Stimulated activated CD4-positive, alpha-beta T cell treated with anti-CD3 and anti-CD28 coated beads, Interleukin-1b, Interleukin-23, amount 100 ng/mL, for 4 hours (primary cell): ENCODE measurements at places on chromosomes 2 and 18.

DNA sequence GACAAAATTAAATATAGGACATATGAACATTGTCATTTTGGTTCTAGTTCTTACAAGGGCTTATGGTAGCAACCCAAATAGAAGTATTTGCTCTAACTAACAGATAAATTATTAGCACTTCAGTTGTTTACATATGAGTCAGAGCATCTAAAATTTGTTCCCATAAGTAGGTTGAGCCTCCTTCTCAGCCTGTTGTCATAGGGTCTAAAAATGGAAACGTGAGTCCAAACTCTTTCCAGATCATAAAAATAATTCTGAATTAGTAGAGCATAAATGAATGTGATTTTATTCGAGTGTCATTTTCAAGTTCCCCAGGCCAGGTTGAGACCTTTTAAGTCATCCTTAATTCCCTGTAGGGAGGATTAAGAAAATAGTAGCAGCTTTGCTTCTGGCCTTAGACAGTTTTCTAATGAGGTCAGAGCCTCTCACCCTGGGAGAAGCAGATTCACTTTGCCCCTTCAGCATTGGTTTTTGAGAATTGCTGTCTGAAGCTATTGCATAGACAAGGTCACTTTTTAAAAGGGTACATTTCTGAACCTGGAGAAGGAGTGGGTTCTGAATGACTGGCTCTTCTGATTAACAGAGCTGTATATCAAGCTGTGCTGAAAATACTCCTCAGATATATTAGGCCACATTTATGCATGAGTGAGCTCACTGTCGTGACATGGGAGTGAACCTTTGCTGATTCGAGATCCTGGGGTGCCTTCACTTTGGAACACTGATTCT, 164.3 kb downstream of the NEDD4L start:
- no peak for DNase-seq

DNA sequence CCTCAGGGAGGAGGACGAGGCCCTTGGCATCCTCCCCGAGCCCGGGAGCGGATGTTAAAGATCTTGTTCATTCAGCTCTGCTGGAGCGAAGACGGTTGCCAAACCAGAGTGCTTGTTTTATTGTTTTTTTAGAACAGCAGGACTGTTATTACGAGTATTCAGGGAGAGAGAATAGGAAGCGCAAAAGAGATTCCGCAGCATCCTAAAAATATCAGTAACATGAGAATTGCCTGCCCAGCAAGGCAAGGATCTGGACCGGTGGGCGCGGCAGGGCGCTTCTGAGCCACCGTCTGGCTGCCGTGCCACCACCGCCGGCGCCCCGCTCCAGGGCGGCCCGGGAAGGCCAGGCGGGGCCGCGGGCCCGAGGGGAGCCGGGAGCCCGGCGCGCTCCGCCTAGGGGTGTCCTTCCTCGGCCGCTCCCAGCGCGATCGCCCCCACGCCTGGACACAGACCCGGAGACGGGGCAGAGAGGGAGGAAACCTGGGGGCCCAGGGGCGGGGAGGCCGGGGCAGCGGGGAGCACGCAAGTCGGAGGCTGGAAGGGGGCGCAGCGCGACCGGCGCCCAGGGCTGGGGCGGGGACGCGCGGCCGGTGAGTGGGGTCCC, 843 bp downstream of the CYS1 start:
- no peak for DNase-seq

DNA sequence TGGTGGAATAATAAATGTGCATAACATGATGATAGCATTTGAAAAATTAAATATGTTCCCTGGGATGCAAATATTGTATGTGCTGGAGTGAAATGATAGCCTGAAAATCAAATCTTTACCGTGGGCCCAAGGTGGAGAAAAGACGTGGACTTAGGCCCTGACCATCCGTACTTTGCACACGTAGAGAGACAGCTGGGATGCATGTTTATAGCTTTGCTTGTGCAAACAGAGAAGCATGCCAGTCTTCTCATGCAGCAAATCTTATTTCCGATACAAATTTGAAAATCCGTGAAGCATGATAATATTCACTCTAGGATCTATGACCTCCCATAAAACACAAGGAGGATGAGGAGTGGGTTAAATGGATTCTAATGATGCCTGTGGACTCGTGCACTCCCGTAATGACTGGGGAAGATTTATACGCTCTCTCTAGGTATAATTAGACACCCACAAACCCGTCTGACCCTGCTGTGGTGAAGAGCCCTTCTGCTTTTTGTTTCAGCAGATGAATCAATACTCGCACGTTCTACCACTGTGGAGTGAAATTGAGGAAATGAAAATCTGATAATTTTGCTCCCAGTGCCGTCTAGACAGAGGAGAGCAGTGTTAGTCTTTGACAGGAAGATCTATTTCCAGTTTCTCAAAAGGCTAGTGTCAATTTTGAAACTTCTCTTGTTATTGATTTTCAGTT, 810.3 kb upstream of the SALL3 start:
- DNase-seq, result no peak

DNA sequence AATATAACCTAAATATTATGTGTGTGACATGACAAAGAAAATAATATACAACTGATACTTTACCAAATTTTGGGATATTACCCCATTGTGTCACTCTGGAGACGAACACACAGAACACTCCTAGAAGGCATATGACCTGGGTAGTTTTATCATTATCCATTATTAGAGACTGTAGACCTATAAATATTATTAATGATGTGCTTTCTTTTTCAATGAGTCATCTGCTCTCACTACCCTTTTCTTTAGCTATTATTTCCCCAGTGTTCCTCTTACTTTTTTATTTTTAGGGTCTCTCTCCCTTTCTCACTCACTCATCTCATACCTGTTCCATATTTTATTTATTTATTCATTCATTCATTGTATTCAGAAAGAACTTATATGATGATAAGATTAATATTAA, 143.3 kb upstream of the ITGA4 start:
- no peak for DNase-seq

- DNase-seq, result no peak
These were observed 12.0 kb upstream of the C2orf66 start for GRCh38 chr2:196821195-196821594.

GRCh38 chr2:9778012-9778411, 65.3 kb upstream of the TAF1B start:
- DNase-seq, result no peak

- DNase-seq, result no peak
These were observed 272.8 kb downstream of the CYRIA start for GRCh38 chr2:16392647-16393499.
